ENCODE measurements at places on chromosomes 1 and 21. TPM values are rescaled to one million over a fixed set of nuclear protein-coding genes. Genes with fewer than 3 reads are reported as not detected.

GRCh38 chr1:40708750-40709099, 17.2 kb downstream of the NFYC start:
- DNase-seq: no peak

DNA sequence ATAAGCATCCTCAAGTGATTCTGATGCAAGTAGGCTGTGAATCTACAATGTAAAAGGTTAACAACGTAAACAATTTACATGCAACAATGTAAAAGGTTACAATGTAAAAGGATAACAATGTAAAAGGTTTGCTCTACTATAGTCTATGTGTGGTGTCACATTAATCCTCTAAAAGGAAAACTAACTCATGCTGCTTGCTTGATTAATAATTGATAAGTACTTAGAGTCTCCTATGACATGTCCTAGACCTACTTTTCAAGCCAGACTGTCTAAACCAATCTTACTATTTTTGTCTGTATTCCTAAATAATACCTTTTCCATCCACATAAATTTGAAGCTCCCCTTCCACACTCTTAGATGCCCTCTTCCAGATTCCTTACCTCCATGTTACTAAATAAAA, 606.8 kb downstream of the LTN1 start:
- no peak for DNase-seq

DNA sequence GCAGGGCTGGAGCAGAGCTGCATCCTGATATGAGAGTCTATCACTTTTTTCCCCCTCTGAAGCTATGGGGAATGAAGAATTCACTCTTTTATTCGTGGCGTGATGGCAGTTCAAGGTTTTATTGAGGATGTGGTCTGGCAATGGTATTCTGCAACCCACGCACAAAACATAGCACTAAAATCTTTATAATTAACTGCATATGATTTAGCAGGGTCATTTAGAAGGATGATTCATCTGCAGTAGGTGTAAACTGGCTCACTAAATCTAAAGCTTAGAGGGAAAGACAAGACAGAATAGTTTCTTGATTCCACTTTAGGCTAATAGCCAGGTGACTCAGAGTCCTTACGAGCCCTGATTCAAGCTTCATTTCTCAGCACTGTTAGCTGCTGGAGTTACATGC, 25.0 kb upstream of the CHRM3 start:
- no peak for DNase-seq

DNA sequence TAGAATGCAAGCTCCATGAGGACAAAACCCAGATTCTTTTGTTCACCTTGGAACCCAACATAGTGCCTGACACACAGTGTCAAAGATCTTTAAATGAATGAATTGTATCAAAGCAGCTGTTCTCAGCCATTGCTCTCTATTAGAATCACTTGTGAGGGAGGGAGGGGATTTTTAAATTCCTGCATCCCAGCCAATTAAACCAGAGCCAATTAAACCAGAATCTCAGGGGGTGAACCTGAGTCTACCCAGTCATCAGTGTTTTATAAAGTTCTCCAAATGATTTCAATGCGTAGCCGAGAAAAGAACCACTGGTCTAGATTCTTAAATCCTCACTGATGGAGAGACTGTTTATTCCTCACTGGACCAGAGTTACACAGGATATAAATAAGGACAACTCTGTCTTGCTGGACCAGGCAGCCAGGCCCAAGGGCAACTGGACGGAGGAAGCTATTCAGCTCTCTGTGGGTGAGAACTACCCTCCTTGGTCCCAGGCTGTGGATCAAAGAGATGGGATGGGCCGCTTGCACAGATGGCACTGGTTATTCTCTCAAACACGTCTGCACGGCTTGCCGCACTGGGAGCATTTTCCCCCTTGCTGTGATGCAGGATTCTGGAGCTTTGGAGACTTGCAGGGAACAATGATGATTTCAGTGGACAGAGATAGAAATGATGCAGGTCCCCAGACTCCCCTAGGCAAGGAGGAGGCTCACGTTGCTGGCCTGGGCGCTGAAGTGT, 20.0 kb upstream of the CDCA8 start:
- no peak for DNase-seq

DNA sequence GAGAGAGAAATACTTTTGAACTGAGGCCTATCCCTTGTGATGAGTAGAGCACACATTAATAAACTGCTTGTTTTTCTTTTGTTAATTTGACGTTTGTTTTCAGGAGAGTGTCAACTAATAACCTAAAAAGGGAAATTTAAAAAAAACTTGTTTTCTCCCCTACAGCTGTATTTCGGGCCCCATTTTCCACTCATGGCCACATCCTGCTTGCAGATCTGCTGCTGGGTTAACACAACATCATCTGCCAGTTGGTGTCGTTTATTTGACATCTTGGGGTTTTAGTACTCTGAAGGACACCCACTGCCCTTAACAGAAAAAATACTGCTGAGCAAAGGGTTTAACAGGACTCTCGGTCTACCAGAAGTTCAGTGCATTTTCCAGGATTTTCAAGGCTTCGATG, 848 bp upstream of the PYHIN1 start:
- peak; percentile 50 for DNase-seq

GRCh38 chr1:194618101-194618500, 1431.7 kb upstream of the B3GALT2 start:
- DNase-seq: no peak

DNA sequence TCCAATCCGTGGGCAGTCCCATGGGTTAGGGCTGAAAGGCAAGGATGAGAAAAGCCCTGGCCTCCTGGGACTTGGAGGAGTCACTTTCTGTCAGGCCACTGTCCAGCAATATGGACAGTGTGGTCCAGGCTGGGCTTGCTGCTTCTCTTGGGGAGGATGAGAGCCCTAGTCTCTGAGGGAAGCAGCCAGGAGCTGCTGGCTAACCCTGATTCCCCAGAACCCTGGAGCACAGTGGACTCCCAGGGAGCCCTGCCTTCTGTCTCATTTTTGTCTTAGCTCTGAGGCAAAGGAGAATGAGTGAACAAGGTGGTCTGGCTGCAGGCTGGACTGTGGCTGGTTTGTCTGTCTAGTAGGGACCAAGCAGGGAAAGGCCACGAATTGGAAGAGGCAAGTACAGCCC, 23.8 kb upstream of the EDN2 start:
- DNase-seq: no peak

- DNase-seq: no peak
Measured at GRCh38 chr1:66275083-66275482, 258.9 kb upstream of the SGIP1 start.

DNA sequence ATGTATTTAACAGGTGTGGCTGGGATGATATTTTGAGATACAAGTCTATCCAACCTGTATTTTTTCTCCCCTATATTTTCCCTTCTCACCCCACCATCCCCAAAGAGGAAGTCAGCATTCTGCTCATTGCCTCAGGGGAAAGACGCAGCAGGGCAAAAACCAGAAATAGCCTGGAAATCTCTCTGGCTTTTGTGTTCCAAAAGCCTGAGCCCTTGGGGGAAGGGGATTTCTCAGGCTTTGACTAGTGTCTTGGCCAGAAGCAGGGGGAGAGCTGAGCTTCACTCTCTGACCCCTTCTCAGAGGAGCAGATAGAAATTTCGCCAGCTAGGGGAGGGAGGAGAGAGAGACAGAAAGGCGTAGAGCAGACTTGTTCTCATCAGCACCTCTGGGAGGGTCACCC, 244.7 kb downstream of the RRAGC start:
- no peak for DNase-seq

DNA sequence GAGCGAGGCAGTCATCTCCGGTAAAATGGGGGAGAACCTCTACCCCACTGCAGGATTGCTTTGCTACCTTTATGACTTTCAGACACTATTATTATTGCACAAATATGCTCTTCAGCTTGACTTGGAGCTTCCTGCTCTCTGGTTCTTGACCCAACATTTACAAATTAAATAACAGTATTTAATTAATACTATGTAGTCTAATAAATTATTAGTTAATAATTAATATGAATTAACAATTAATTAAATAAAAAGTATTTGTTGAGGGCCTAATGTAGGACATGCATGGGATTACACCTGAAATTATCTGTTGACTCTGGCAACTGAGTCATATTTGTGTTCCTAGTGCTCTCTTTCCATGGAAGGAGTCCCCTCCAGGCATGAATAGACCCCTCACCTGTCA, 359.9 kb downstream of the SIPA1L2 start:
- DNase-seq: no peak

- peak; percentile 67 for DNase-seq
Measured at GRCh38 chr21:36330904-36331303, 10.9 kb downstream of the MORC3 start.

DNA sequence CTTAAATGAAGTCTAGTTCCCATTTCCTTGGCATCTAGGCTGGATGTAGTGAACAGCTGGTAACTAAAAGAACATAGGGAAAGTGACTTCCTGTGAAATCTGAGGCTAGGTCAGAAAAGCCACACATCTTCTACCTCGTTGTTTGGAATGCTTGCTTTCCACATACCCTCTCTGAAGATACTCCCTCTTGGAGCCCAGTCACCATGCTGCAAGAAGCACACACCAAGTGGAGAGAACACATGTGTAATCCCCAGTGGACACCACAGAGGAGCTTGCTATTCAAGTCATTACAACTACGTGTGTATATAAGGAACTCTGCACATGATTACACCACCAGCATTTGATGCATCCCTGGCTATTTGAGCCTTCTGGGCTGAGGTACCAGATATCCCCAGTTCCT, 125.9 kb downstream of the RGS21 start:
- DNase-seq: no peak

DNA sequence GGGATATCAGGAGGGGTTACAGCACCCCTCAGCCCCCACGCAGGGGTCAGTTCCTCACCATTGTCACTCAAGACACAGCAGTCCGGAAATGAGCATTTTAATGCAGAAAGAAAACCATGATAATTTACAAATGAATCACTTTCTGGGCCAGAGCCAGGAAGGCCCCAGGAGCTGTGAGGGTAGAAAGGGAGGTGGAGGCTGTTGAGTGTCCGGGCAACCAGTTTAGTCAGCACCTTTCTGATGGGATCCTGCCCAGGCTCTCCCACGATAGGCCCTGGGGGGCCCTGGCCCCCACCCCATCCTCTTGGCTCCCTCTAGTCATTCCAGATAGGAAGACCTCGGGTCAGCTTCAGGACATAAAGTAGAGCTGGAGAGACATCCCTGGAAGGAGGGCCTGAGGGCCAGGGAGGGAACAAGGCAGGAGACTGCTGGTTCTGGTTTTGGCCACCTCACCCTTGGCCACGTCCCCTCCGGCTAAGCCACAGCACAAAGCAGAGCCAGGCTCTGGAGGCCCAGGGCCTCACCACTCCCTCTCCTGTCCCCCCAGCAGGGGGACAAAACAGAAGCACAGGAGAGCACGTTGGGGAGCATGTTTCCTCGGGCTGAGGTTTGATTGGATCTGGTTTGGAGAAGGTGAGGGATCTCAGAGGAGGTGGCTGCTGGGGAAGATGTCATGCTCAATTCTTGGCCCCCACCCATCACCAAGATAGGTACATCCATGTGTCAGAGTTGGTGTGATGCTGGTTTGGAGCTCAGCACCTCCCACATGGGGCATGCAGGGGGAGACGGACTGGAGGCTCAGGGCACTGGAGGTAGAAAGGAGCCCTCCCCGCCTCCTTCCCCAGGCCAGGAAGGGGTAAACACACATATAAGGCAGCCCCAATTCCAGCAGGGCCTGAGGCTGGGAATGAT, 20.6 kb downstream of the ETNK2 start:
- no peak for DNase-seq

DNA sequence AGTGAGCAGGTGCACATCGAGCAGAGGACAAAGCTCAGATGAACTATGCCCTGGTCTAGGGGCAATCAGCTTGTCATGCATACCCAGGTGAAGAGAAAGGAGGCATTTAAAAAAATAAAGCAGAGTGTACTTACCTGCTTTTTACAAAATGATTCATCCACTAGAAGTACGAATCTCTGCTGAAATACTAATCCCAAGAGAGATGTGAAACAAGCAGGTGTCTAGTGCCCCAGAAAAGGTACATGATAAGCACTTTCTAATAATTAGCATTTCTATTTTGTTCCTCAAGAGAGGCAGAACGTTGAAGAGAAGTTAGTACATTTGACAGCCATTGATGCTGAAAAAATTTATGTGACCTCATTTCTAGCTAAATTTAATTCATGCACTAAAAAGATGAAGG, 31.1 kb downstream of the CHODL start:
- no peak for DNase-seq

GRCh38 chr1:66468722-66469121, 65.2 kb upstream of the SGIP1 start:
- no peak for DNase-seq

GRCh38 chr1:67880056-67880601, 46.9 kb upstream of the GNG12 start:
- DNase-seq: no peak

DNA sequence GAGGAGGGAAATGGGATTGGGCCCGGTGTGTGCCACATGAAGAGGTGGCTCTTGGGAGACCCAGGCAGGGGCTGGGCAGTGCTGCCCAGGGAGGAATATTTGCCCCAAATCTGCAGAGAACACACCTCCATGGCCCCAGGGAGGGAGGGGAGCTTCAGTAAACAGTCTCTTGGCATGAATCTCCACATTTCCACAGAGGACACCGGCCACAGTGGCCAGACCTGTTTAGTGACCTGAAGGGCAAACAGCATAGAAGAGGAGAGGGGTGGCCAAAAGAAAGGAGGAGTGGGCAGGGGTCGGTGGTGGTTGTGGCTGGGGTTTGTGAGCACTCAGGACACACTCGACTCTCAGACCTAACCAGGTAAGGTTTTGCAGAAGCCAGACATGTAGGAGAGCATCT, 54.0 kb upstream of the IFFO2 start:
- DNase-seq: no peak

DNA sequence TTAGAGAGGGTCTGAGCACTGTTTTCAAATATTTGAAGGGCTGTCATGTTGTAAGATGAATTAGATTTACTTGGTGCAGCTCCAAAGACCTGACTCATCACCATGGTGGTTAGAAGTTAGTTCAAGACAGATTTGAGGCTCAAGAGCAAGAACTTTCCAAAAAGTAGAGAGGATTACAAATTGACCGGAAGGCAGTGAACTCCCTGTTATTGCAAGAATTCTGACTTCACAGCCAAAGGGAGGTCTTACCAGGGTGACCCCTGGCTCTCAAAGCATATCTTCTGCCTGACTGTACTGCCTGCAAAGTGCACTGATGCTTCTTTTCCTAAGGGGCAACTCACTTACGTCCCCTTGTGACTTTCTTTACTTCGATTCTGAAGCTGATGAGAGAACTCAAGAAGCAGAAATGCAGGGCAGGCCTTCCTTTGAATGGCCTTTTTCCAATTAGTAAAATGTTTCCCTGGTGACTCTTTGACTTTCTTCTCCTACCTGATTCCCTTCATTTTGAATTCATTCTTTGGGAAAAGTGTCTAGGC, 86.4 kb downstream of the NAV1 start:
- DNase-seq: no peak

GRCh38 chr21:45949928-45950739, 31.4 kb upstream of the COL6A1 start:
- DNase-seq: no peak

GRCh38 chr21:37202221-37203110, 64.7 kb downstream of the VPS26C start:
- DNase-seq: no peak

SAMD11 gene
- not detected for total RNA-seq

UTS2 gene
- total RNA-seq: not detected

S100A9 gene
- not detected for total RNA-seq

Data from activated CD4-positive, alpha-beta T cell treated with anti-CD3 and anti-CD28 coated beads for 36 hours (primary cell).